ENCODE measurements at places on chromosomes 11 and 22.

DNA sequence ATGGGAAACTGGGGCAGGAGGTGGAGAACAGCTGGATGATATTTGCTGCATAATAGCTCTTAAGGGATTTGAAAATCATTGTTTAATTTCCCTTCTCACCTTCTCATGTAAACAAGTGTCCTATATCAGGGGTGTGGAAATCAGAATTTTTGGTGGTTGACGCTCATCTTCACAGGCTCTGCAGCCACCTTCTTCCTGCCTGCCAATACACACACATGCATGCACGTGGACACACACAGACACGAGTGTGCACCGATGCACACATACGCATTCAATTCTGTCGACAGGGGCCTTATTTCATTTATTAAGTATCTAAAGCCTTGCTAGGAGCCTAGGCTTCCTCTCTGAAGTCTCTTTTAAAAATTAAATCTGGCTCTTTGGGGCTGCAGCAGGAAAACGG is 349.4 kb upstream of the NCAM1 start:
- DNase-seq = no peak

DNA sequence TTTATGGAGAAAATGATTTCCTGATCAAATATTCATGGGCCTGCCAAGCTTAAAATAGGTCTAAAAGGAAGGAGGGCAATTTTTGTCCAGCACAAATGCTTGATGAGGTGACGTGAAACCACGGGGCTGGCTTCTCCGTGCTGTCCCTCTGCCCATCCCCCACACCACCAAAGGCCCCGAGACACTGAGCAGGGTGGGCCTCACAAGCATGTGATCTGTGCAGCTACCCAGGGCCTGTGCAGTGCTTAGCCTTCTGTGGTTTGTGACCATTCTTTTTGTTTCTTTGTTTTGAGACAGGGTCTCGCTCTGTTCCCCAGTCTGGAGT is 94.8 kb upstream of the RTL6 start:
- DNase-seq = no peak

DNA sequence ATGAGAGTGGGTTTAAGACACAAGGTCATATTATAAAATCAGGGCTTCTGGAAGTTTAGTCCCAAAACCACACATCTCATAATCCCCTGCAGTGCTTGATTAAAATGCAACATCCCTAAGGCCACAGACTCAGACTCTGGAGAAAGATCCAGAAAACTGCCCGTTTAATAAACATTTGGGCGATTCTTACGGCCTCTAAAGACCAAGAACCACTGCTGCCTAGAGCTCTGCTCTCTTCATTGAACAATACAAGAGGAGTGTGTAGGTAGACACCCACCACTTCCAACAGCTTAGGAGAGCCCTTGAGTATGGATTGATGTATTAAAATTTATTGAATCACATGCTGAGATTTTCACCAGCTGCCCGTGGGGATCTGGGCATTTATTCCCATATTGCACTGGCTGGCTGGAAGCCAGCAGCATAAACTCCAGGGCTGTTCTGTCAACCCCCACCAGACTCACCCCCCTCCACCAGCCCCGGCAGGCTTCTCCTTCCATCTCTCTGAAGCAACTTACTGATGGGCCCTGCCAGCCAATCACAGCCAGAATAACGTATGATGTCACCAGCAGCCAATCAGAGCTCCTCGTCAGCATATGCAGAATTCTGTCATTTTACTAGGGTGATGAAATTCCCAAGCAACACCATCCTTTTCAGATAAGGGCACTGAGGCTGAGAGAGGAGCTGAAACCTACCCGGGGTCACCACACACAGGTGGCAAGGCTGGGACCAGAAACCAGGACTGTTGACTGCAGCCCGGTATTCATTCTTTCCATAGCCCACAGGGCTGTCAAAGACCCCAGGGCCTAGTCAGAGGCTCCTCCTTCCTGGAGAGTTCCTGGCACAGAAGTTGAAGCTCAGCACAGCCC is 749 bp upstream of the BEST1 start:
- peak; percentile 98 for DNase-seq

- no peak for DNase-seq
These were observed 18.8 kb downstream of the P2RY2 start for GRCh38 chr11:73236854-73237253.

GRCh38 chr22:45526768-45527360 is 24.2 kb downstream of the FBLN1 start:
- DNase-seq = peak; percentile 78

DNA sequence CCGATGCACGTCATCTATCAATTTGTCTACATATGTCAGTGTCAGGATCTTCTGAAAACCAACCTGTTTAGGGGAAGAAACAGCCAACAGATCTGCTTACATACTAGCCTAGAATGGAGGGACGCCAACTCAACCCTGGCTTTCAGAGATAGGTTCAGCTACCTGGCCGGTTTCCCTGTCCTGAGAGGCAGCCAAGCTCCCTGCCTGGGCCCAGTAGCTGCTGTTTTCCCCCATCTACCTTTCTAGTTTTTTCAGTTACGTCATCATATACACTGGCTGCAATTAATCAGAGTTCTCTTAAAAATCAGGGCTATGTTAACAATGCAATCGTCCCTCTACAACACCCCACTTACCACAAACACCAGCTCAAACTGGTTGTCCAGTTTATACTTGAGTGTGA is 1.0 kb downstream of the SRPRA start:
- no peak for DNase-seq

GRCh38 chr11:64021757-64022093 is 14.0 kb upstream of the FLRT1 start:
- no peak for DNase-seq

GRCh38 chr11:102886999-102887398 is 12.2 kb upstream of the MMP12 start:
- DNase-seq = no peak

DNA sequence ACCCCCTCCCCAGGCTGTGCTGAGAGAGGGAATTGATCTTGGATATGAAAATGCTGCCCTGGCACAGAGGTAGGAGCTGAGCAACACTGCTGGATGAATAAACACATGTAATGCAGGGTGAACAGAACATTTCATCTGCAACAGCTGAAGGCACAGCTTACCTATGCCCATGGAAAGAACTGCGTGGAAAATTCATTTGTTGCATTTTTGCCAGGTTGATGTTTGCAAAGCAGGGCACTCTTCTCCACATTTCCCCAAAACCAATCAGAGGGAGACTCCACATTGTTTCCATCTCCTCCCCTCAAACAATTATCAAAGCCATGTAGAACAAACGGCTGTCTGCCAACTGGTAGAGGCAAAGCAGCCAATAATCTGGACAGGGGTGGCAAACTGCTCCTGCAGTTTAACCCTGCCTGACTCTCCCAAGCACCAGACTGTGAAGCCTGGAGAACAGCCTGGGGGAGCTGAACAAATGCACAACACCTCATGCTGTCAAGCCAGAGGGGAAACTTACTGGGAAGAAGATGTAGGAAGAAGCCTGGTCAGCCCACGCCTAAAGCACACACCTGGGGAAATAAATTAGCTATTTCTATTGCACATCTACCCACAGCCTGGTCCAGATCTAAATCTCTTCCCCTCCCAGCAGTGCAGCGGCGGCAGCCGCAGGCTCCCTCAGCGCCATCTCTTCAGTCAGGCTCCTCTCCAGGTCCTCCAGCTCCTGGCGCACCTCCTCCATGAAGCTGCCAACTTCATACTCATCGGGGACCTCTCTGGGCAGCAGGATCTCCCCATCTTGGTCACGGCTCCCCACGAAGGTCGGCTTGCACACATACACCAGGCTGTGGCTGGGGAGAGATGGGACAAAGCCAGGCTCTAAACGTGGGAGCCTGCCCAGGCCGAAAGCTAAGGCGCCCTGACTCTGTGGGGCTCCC is 44.3 kb downstream of the DKK3 start:
- no peak for DNase-seq

DNA sequence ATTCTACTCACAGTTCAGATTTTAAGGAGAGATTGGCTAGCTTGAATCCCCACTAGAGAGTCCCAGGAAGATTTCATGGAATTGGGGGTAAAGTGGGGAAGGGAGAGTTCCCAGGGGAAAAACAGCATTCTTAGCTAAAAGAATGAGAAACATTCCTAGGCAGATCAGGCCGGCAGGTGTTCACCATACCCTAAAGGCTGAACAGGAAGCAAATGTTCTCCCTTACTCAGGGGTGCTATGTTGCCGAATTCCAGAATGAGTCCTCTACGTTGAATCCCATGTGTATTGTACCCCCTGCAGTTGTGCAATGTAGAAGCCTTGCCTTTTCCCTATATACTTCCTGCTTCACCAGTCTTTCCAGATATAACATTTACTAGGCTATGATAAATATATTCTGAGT is 135.2 kb upstream of the NCAM1 start:
- DNase-seq = no peak

DNA sequence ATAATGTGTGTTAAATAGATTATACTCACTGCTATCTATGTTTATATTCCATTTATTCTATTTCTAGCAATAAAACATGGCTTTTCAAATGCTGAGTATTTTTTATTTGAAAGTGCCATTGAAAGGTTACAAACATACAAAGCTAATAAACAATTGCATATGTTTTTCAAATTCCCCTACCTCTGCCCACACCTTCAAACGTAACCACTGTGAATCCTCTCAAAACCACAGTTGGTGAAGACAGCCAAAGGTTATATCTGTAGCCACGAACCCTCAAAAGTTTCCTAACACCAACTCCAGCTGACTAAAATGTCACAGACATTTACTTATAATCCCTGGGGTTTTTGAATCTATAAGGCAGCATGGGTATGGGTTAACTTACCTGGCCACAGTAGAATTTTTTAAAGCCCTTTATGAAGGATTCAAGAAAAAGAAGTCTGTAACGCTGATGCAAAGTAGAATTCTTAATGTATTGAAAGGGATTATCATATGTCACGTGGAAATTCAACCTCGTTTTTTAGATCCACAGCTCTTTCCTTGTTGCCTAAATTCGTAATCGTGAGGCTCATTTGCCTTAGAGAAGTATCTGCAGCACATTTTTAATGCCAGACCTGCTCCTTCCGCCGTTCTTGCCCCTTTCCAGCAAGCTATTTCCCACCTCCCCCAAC is 122.5 kb upstream of the ZC3H12C start:
- DNase-seq = no peak

DNA sequence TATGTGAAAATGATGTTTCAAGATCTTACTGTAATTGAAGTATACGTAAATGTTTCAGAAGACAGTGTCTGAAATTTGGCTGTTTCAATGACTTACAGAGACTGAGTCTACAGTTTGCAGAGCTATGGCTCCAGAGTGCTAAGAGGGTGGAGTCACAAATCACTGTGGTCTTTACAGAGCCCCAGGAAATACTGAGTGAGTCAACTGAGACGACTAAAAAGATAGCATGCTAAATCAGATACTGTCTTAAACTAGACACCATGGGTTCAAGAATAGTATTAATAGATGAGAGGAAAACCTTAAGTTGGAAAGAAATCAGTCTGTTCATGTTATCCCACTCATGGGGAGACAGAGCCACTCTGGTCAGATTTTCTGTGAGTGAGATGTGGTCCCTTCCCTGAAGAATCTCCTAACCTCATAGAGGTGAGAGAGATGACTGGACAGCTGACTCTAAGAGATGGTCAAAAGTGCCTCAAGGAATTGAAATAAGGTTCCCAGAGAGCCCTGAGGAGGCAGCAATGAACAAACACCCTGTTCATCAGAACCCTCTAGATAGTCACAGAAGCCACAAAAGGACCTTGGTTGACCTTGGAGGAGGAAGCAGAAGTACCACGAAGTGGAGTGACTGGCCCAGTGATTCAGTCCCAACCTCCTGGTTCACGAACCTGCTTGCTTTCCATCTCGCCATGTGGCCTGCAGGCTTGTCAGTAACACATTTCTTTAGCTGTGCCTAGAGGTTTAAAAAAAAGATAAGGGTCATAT is 30.2 kb downstream of the C11orf91 start:
- DNase-seq = peak; percentile 68

DNA sequence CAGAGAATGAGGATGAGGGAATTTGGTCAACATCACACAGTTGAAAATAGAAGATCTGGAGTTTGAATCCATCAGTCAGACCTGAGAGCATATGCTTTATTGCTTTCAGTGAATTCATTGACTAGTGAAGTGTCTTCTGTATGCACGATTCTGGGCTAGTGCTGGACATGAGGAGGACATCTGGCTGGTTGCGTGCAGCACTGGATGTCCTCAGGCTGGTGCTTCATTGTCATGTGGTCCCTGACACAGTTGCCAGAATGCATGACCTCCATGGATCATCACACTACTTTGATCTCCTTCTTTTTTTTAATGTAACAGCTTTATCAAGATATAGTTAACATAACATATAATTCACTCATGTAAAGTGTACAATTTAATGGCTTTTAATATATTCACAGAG is 44.5 kb upstream of the MMP7 start:
- no peak for DNase-seq

- no peak for DNase-seq
These were observed 30.8 kb upstream of the EXPH5 start for GRCh38 chr11:108624196-108624925.

DNA sequence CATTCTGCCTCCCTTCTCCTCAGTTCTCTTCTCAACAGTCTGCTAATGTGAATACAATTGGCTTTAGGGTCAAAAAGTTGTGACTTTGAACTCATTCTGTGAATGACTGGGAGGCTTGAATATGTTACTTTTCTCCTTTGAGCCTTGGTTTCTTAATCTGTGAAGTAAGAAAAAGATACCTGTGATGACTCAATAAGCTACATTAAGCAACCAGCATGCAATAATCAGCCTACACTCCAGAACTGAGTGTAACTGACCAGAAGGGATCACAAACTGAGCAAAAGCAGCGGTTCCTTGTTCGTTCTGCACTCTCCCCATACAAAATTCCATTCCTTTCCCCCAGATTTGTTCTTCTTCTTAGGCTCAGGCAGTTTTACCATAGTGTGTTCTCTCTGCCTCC is 23.4 kb downstream of the ZNF202 start:
- DNase-seq = no peak

DNA sequence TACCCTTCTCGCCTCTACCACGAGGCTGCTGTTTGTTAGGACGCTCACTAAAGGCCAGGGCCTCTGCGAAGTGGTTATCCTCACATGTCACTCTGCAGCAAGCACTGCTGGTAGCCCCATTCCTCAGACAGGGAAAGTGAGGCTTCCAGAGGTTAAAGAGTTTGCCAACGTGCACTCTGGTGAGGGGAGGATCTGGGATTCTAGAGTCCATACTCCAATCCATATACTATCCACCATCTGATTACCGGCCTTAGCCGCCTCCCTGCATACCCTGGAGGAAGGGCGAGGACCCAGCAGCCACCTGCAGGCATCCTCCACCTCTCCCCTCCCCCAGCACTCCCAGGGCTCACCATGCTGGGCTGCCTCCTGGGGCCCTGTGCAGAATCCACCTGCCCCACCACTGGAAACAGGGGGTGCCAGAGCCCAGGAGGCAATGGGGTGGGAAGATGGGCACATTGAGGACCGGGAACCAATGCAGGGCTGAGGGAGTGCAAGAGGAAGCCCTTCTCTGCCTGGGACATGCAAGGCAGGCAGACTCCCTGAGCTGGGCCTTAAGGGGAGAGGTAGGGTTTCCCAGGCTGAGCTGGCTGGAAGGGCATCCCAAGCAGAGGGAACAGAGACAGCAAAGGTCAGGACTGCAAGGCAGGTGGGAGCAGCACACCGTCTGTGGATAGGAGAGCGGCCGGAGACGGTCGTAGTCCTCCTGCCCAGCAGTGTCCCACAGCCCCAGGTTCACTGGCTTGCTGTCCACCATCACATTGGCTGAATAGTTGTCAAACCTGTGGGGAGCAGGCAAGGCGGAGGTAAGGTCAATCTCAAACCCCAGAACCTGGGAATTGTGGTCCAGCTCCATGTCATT is 11.7 kb downstream of the RAC2 start:
- no peak for DNase-seq

Measured in fibroblast of skin of abdomen (primary cell).